ENCODE measurements at places on chromosomes 1 and 21.

GRCh38 chr21:29172282-29172681 lies 41.8 kb downstream of the MAP3K7CL start:
- DNase-seq = no peak

DNA sequence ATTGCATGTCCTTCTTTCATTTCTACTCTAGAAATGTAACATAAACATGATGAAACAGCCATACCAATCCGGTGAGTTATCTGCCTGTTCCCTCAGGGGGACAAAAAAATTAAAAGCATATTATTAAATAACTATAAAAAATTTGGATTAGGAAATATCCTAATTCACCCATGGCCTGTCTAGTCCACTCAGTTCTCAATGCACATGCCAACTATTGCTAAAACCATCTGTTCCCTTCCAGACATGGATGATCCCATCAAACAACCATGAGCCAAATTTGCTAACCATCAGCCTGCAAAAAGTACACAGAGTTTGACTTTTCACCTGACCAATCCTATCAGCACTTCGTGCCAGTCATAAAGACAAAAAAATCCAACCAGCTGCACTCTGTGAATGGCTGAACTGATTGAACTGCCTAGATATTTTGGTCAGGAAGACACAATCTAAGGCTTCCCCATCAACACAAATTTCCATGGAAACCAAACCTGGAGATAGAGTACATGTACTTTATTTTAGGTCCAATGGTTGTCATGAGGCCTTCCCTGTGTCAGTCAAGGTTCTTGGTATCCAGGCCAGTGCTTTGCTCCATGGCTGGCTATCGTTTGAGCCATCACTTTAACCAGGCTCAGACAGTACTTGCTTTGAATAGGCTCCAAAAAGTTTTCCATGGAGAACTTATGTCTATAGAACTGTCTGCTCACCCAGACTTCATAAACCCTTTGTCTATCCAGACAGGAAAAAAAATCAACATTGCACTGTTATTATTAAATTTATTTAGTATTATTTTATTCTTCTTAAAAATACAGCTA lies 570.8 kb downstream of the LTN1 start:
- DNase-seq = no peak

DNA sequence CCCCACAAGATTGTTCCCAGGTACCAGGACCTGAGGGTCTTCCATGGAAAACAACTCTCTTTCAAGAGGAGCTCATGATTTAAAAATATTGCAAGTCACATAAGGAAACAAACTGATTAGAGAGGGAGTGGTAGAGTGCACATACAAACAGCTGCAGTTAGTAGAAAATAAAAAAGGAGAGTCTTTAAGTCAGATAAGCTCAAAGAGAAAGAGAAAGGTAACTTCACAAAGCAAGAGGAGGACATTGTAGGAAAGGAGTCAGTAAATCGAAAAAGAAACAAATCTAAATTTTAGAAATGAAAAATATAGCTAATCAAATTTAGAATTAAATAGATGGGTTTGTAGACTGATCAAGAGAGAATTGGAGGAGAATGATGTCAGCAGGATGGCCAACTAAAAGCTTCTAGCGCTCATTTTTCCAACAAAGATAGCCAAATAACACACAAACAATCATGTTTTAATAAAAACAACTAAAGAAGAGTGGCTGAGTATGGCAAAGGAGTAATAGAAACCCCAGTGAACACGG lies 86.1 kb upstream of the CD53 start:
- DNase-seq = no peak

GRCh38 chr1:77468257-77468948 lies 186.6 kb downstream of the AK5 start:
- DNase-seq = no peak

GRCh38 chr1:208921259-208921658 lies 662.3 kb upstream of the CAMK1G start:
- no peak for DNase-seq
